ENCODE measurements at places on chromosomes 6 and 20.

DNA sequence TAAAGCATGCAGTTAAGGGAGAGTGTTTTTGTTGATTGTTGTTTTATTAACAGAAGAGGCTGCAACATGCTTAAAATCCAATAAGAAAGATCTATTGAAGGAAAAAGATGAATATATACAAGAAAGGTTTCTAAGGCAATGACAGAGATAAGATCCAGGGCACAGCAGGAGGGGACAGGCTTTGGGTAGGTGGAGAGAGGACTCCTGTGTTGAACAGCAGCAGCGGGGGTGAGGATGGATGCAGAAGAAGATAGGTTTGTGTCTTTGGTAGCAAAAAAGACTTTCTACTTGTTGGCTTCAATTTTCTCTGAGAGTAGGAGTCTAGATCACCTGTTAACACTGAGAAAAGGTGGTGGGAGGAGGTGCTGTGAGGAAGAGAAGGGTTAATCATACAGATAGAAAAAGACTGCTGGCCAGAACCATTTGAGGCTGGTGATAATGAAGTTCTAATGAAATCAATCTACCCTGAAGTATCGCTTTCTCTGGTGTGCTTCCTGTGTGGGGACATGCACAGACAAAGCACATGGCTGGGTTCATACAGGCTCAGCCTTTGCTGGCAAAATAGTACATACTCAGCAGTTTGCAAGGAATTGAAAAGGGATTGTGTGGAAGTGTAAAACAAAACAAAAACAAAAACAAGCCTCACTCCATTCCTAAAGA, 17.2 kb upstream of the DST start:
- DNase-seq = no peak

DNA sequence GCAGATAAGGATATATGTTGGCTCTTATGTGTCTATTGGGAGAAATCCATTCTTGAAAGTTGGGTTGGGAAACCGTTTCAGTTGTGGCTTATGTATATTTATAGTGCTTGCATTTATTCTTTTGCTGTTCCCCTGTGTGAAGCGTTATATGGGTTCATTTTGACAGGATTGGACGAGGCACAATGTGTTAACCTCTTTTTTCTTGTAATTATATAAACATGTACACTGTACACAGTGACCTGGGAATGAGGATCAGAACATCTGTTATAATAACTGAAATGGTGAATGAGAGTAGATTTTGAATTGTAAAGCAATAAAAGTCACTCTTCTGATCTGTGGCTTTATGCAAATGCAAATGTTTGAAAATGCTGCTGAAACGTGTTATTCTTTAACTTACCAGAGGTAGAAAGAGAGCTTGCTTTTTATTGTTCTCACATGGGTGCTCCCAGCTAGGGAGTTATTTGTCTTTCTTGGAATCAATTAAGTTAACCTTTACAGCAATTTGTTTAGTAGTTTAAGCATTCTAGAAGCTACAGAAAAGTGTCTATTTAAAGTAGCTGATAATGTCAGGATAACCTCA, 213.7 kb downstream of the GRIK2 start:
- DNase-seq = no peak

- no peak for DNase-seq
Observed at GRCh38 chr6:152700427-152700826, 2.7 kb downstream of the MYCT1 start.

- DNase-seq = no peak
Observed at GRCh38 chr20:10961651-10962288, 288.0 kb upstream of the JAG1 start.

DNA sequence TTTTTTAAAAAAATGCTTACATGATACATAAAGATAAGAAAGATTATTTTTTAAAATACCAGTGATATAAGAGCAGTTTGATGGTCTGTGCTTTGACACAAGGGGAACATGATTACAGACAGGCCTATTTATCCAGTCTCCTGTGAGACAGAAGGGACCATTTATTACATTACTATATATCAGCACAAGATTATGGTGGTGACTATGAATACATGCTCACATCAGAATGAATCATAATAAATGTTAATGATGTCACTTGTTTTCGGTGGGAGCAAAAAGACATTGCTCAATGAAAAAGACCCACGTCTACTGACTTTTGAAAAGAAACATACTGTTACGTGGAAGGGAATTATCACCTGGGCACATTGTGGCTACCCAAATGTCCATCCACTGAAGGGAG, 455.1 kb downstream of the CDC5L start:
- DNase-seq = no peak

GRCh38 chr6:16736856-16737775, 24.1 kb downstream of the ATXN1 start:
- no peak for DNase-seq

DNA sequence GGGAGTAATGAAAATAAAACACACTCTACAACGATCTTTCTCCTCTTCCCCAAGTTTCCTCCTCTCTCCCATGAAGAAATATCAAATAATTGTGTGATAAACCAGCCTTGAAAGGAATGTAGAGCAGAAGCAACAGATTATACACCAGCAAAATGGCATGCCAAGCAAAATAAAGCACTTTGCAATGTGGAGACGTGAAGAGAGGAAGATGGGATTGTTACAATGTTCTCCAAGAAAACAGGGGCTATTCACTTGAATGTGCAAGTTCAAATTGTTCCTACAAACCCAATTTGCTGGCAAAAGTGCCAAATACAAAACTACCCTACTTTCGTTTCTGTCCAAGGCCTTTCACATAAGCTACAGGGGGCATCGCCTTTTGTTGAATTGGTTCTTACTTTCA, 185.1 kb downstream of the PDE7B start:
- DNase-seq = no peak

GRCh38 chr20:13953227-13953626, 37.2 kb downstream of the SEL1L2 start:
- DNase-seq = no peak

- no peak for DNase-seq
Observed at GRCh38 chr6:30974490-30975252, 8.8 kb upstream of the MUC21 start.

- DNase-seq = peak; percentile 28
Observed at GRCh38 chr20:63969838-63970713, at the start of gene ZNF512B. Gene ZNF512B (minus strand): TSS chr20:63969930. CDS start chr20:63967950, 1,980 bp downstream.

DNA sequence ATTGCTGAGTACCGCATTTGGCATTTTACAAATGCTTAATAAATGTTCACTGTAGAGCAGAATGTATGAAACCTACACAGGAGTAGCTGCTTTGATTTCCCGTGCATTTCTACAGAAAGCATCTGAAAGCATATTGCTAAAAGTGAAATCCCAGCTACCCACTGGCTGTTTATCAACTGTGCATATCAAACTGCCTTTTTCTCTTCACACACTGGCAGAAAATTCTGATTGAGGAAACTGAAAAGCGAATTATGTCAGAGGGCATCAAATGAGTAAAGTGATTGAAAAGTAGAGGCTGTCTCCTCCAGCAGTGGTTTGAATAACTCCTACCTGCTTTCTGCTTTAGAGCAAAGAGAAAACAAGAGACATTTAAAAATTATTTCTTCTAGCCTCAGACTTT, 28.0 kb downstream of the STX11 start:
- no peak for DNase-seq

DNA sequence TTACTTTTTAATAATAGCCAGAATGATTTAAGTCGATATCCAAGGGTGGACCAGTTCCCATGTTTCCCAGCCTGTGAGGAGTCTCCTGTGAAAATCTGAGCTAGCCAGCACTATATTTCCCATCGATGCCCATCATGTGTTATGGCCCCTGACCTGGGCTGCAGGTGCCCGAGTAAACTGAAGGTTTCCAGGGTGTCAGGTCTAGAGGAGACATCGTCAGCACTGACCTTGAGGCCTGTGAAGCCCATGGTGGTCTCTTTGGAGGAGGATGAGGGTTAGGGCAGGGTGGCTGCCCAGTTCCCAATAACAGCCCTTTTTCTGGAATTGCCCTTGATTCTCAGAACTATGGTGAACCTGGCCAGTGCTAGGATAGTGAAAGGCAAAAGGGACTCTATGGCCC, 63.0 kb upstream of the TOP1 start:
- no peak for DNase-seq

- no peak for DNase-seq
Observed at GRCh38 chr6:38593409-38593808, 46.3 kb downstream of the BTBD9 start.

GRCh38 chr6:72748759-72749158, 126.9 kb downstream of the KCNQ5 start:
- peak; percentile 12 for DNase-seq

DNA sequence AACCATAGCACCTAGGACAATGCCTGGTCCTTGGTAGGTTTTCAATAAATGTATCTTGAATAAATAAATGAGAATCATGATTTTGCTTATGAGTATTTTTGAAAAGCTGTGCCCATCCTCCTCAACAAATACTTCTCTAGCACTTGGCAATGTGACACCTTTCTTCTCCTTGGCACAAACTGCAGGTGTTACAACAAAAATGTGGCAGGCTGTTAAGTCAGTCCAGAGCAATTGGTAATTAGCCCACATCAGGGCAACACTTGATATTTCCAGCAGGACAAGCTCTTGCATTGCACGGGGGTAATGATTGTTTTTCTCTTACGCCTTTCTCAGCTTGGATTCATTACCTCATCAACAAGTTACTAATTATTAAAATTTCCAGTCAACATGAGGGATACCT, 31.6 kb upstream of the SNX9 start:
- DNase-seq = peak; percentile 19

GRCh38 chr20:10357061-10357708, 76.8 kb downstream of the MKKS start:
- no peak for DNase-seq

GRCh38 chr6:132487762-132488161, 25.2 kb downstream of the STX7 start:
- no peak for DNase-seq

GRCh38 chr6:19849755-19850154, 12.6 kb downstream of the ID4 start:
- no peak for DNase-seq

- no peak for DNase-seq
Observed at GRCh38 chr6:63289269-63289872, 30.4 kb downstream of the LGSN start.

DNA sequence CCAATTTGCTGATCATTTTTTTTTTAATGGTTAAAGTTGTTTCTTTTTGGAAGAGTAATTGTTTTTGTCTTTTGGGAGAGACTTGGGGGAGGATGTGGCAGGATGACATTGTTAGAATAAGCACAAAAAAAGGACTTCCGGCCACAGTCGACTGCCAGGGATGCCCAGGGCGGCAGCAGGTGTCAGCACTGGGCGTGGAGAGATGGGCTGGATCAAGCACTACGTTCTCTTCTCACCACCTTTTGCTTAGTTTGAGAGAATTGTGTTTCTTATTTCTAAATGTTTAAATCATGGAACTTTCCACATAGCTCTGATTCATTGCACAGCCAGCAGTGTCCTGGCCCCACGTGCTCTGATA, 104.6 kb upstream of the FRMD1 start:
- no peak for DNase-seq

GRCh38 chr6:10630178-10630577, 64.2 kb downstream of the C6orf52 start:
- DNase-seq = no peak
